ENCODE measurements at places on chromosomes 6 and 20. TPM values are rescaled to one million over a fixed set of nuclear protein-coding genes. Genes with fewer than 3 reads are reported as not detected.

The FOXF2 gene
- total RNA-seq = not detected

The HLA-DRA gene
- 8.6 TPM for total RNA-seq

The TEAD3 gene
- 0.68 TPM for total RNA-seq

The C4A gene
- total RNA-seq = 3.2 TPM
